H1 (cell line): ENCODE measurements at places on chromosomes 1 and 21. TPM values are rescaled to one million over a fixed set of nuclear protein-coding genes. Genes with fewer than 3 reads are reported as not detected.

The C4BPA gene
- total RNA-seq = not detected in 2 replicates

The RNF186 gene
- total RNA-seq = not detected in 2 replicates

The RPS6KA1 gene
- 55.0 and 56.5 TPM in 2 replicates for total RNA-seq

The GNAT2 gene
- total RNA-seq = not detected in 2 replicates

The TPM3 gene
- 572 and 586 TPM in 2 replicates for total RNA-seq

The TAS1R1 gene
- 0.13 TPM in 1 of 2 replicates, not detected in the other for total RNA-seq

The OR2T34 gene
- not detected in 2 replicates for total RNA-seq

The S100A5 gene
- not detected in 2 replicates for total RNA-seq

The LAMC1 gene
- total RNA-seq = 90.3 and 92.1 TPM in 2 replicates

The B3GALT5 gene
- total RNA-seq = 23.8 and 25.1 TPM in 2 replicates

The DAP3 gene
- 87.1 and 91.6 TPM in 2 replicates for total RNA-seq

The RGS18 gene
- total RNA-seq = not detected in 2 replicates

The VCAM1 gene
- 0.21 TPM in 1 of 2 replicates, not detected in the other for total RNA-seq

The OR10J5 gene
- total RNA-seq = not detected in 2 replicates

The ZNF281 gene
- 61.3 and 61.4 TPM in 2 replicates for total RNA-seq

The GBP5 gene
- not detected in 2 replicates for total RNA-seq

The CXADR gene
- 142 and 145 TPM in 2 replicates for total RNA-seq

The TARBP1 gene
- total RNA-seq = 18.6 and 21.9 TPM in 2 replicates

The FAM72B gene
- 19.0 and 20.7 TPM in 2 replicates for total RNA-seq

The HOOK1 gene
- total RNA-seq = 34.5 and 39.5 TPM in 2 replicates

The S100A9 gene
- total RNA-seq = not detected in 2 replicates

The SYT11 gene
- 9.6 and 9.7 TPM in 2 replicates for total RNA-seq

The MYOG gene
- total RNA-seq = not detected in 2 replicates

The SPRR3 gene
- total RNA-seq = not detected in 2 replicates

The PDE4DIP gene
- 39.8 and 40.5 TPM in 2 replicates for total RNA-seq

The SSR2 gene
- 190 and 196 TPM in 2 replicates for total RNA-seq

The TEDDM1 gene
- not detected in 2 replicates for total RNA-seq

The PLA2G2D gene
- not detected in 2 replicates for total RNA-seq

The ST6GALNAC3 gene
- total RNA-seq = 17.2 and 19.0 TPM in 2 replicates

The PCP4 gene
- 1.8 and 2.3 TPM in 2 replicates for total RNA-seq

The LRRN2 gene
- 2.3 and 2.5 TPM in 2 replicates for total RNA-seq
